ENCODE measurements at places on chromosomes 4 and X.
A peak's percentile ranks its signal among the peaks of the same experiment; 100 is the strongest.

DNA sequence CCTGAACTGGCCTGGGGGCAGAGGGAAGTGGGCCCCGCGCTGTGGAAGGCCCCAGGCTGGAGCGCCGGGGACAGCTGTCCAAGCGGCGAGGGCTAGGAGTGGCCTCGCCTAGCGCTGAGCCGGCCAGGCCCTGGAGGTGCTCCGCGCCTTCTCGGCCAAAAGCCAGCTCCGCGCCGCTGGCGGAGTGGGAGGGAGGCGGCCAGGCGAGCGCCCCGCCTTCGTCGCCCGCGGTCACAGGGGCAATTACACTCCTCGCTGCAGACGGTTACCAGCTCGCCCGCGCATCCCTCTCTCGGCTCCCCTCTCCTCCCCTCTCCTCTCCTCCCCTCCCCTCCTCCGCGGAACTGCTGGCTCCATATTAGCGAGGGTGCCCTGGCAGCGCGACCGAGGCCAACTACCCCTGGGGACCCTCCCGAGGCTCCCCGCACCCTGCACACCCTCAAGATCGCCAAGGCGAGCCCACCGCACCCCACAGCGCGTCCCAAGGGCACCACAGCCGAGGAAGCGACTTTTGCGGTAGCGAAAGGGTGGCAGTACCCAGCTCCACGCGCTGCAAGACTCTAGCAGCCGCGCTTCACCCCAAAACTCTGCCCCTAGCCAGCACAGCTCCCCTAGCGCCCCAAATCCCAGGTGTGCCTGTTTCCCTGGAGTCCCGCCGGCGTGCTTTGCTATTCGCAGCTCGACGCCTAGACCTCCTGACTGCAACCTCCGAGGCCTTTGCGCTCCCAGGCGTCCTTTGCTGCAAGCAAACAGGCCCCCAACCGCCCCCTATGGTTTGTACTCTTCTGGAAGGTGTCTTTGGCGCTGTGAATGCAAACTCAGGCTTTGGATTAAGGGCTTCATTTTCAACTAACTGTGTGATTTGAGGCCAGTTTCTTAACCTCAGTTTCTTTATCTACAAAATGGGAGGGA lies 91.4 kb downstream of the BCOR start:
- DNase-seq, result no peak

DNA sequence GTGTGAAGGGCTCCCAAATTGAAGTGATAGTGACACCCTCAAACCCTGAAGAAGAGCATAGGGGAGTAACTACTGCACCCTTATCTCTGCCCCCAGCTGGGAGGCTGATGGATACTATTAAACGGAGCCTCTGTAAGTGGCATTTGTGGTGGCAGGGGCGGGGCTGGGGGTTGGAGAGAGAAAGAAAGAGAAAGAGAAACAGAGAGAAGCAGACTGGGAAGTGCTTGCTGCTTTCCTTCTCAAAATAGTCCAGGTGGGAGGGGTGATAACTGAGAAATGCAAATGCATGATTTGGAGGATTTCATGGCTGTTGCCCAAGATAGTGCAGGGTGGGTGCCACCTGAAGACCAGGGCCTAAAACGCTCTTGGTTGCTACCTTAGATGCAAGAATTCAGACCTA lies 253.5 kb upstream of the GATB start:
- DNase-seq, result no peak

GRCh38 chr4:143667461-143667860 lies 33.0 kb downstream of the FREM3 start:
- peak; percentile 38 for DNase-seq

- DNase-seq, result no peak
Measured at GRCh38 chr4:95531141-95531540, 17.6 kb downstream of the UNC5C start.

GRCh38 chr4:38013461-38014366 lies 53.5 kb downstream of the PTTG2 start:
- DNase-seq, result peak; percentile 23

DNA sequence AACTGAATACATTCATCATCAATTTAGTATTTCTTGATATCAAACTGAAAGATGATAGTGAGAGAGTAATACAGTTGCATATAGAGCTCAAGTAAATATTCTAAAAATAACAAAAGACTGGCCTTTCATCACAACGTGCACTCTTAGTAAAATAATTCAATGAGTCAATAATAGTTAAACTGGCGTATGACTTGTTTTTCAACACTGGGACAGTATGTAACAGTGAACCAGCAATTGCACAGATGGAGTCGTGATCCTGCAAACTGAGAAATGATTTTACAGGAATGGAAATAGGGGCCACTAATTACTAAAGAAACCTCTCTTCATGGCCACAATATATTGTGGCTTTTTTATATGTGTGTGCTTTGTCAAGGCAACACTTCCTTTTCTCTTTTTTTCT lies 137.4 kb downstream of the SLC4A4 start:
- DNase-seq, result no peak

DNA sequence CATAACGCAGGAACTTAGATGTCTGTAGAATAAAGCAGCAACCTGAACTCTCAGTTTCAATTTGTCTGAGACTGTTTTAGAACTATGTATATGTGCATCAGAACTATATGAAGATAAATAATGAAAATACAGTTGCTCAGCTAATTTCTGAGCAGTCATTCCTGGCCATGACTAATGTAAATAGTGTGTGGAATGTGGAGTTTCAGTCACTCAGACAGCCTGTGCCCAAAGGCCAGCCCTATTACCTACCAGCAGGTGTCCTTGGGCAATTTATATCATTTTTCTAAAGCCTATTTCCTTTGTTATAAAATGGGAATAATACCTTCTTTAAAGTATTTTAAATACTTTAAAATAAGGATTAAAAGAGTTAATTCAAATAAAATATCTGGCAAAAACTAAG lies 56.0 kb upstream of the RELL1 start:
- DNase-seq, result peak; percentile 5

DNA sequence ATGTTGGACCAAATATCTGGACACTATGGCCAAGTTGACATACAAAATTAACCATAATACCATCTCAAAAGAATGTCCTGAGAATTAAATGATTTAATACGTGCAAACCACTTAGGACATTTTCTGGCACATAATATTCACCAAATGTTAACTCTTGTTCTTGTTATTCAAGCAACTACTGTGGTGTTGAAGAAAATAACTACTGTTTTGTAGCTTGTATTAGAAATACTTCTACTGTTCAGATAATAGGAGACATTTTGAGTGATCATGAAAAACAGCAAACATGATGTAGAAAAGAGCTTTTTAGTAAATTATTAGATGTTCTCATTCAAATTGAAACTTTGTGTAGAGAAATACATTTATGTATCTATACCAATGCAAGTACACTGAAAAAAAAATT lies 140.7 kb upstream of the SMIM31 start:
- no peak for DNase-seq

GRCh38 chrX:21193196-21193595 lies 181.0 kb upstream of the CNKSR2 start:
- no peak for DNase-seq

DNA sequence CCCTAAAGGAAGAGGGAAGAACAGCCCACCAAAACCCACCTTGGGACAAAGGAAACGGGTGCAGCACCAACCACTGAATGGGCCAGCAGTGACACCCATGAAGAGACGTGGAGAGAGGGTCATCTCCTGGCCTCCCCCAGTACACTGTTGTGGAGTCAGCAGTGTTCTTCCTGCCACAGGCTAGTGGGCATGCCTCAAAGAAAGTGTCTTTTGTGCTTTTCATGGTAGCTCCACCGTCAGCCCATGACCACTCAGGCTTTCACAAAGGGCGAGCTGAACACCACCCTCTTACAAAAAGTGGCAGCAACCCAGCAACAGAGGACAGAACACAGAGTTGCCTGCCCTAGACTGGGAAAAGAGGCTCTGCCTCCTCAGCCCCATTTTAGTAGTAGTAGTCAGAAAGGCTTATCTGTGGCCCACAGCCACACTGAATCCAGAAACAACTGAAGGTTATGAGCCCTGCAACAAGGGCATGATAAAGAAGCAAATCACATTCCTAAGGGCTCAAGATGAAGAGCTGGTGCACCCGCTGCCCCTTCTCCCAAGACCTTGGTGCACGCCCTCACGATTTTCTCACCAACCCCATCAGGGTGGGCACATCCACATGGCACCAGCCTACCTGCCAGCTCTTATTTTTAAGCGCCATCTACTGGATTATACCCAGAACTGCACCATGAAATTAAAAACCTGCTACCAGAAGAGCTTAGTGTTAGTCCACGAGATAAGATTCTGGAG lies 53.1 kb downstream of the RAB28 start:
- DNase-seq, result no peak

All from kidney glomerular epithelial cell (primary cell).